Body of pancreas (tissue), 4 donors: ENCODE measurements at places on chromosomes 2 and 18. TPM values are rescaled to one million over a fixed set of nuclear protein-coding genes. Genes with fewer than 3 reads are reported as not detected.

GKN1 gene
- total RNA-seq = not detected

DNA sequence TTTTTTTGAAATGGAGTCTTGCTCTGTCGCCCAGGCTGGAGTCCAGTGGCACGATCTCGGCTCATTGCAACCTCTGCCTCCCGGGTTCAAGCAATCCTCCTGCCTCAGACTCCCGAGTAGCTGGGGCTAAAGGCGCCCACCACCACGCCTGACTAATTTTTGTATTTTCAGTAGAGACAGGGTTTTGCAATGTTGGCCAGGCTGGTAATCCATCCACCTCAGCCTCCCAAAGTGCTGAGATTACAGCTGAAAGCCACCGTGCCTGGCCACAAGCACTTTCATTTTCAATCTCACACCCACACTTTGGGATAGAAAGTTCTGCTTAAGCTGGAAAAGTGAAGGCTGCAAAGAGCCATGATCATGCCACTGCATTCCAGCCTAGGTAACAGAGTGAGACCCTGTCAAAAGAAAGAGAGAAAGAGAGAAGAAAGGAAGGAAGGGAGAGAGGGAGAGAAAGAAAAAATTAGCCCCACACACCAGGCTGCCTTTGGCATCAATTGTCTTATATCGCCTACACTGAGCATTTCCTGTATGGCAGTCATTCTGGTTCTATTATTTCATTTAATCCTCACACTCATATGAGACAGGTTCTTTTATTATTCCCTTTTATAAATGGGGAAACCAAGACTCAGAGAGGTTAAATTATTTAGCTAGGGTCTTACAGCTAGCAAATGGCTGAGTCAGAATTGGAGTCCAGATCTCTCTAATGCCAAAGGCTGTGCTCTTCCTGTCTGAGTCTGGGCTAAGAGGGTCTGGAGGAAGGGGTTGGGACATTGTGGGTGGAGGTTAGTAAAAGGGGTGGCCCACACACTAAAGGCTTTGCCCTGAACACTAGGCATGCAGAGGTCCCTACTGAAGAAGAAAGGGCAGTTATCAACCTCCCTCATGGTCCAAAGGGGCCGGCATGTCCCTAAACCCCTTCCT lies 37.9 kb upstream of the PKDCC start:
- no peaks in the 10 kb centered on the region for H3K36me3 ChIP-seq
- H3K27ac ChIP-seq = no peak overlapping the region
- no peak overlapping the region for H3K4me3 ChIP-seq
- DNase-seq = no peak

DNA sequence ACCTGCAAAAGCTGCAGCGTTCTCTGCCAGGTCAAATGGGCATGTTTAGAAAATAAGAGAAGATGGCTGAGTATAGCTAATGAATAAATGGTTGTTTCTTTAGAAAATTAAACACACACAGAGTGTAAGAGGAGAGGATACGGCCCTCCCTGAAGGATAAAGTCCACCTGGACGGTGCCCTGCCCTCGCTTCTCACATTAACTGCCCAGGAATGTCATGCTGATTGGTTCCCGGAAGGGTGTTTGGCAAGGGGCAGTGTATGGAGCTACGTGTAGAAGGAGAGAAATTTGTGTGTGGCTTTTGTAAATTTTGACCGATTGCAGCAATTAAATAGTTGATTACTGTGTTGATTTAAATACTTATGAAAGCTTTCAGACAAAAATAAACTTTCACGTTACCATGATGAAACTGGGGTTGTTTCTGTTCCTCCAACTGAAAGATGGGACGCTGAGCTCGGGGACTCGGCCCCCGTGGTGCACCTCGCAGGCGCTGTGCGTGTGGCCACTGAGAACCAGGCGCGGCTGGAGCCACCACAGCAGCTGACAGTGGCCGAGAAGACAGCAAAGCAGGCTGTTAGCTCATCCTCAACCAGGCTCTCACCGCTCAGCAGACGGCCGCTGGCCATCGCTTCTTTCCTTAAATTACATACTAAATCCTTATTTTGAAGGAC lies 22.7 kb downstream of the MPPE1 start:
- no peaks in the 10 kb centered on the region for H3K4me1 ChIP-seq
- H3K4me3 ChIP-seq = no peak overlapping the region
- H3K27me3 ChIP-seq = no peaks in the 10 kb centered on the region
- no peak for DNase-seq
- no peaks in the 10 kb centered on the region for H3K36me3 ChIP-seq

EMILIN1 gene
- 21.8 TPM for total RNA-seq

GRCh38 chr2:23323198-23323916 lies 61.6 kb upstream of the KLHL29 start:
- DNase-seq = no peak
- H3K27ac ChIP-seq = no peak overlapping the region
- H3K4me3 ChIP-seq = no peak overlapping the region
- no peaks in the 10 kb centered on the region for H3K36me3 ChIP-seq

PNO1 gene
- 8.9 TPM for total RNA-seq

HAAO gene
- total RNA-seq = 30.9 TPM

SIGLEC15 gene
- total RNA-seq = 2.0 TPM

- H3K4me3 ChIP-seq = no peak overlapping the region
- no peak overlapping the region for H3K27ac ChIP-seq
- H3K27me3 ChIP-seq = no peaks in the 10 kb centered on the region
- DNase-seq = no peak
- H3K4me1 ChIP-seq = no peaks in the 10 kb centered on the region
Observed at GRCh38 chr2:144086965-144087364, 433.0 kb downstream of the ZEB2 start.

MPHOSPH10 gene
- total RNA-seq = 19.1 TPM

- H3K27me3 ChIP-seq = no peaks in the 10 kb centered on the region
- H3K27ac ChIP-seq = no peak overlapping the region
Observed at GRCh38 chr18:12403601-12404506, 3.9 kb upstream of the PRELID3A start.

DNA sequence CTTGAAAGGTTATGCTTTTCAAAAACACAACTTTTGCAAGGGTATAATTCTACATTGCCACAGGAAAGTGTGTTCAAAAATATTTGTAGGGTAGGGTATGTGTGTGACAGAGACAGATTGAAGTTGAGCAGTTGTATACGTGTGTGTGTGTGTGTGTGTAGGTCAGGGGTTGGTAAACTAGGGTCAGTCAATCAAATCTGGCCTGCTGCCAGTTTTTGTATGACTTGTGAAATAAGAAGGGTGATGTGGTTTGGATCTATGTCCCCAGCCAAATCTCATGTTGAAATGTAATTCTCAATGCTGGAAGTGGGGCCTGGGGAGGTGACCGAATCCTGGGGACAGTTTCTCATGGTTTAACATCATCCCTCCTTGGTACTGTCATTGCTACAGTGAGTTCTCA lies 148.2 kb downstream of the CERS6 start:
- H3K36me3 ChIP-seq = no peaks in the 10 kb centered on the region
- no peak for DNase-seq
- no peaks in the 10 kb centered on the region for H3K27me3 ChIP-seq

- DNase-seq = no peak
- H3K27ac ChIP-seq = no peak overlapping the region
- no peak overlapping the region for H3K4me3 ChIP-seq
- H3K36me3 ChIP-seq = no peaks in the 10 kb centered on the region
- no peaks in the 10 kb centered on the region for H3K4me1 ChIP-seq
- H3K27me3 ChIP-seq = no peaks in the 10 kb centered on the region
Observed at GRCh38 chr2:205001300-205001966, 456.2 kb downstream of the PARD3B start.

GRCh38 chr2:129800285-129800684 lies 179.2 kb upstream of the RAB6C start:
- no peaks in the 10 kb centered on the region for H3K36me3 ChIP-seq
- H3K27ac ChIP-seq = no peak overlapping the region
- no peak overlapping the region for H3K4me3 ChIP-seq
- DNase-seq = no peak
- H3K27me3 ChIP-seq = no peaks in the 10 kb centered on the region

DNA sequence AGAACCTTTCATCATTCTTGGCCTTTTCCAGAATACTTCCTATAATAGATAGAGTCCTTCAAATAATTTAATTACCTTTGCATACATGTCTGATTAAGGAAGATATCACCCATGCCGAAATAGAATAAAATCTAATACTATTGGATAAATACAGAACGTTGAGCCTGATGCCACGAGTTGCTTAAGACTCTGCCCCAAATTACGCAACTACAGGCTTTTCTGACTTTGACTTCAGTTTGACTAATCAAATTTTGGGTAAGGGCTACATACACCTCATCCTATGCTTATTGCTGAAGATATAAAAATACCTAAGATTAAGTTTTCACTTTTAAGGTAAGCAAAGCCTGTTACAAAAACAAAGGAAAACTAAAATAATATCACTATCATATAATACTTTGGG lies 1065.1 kb upstream of the NRXN1 start:
- no peak overlapping the region for H3K27ac ChIP-seq
- no peak overlapping the region for H3K4me3 ChIP-seq
- no peaks in the 10 kb centered on the region for H3K36me3 ChIP-seq
- no peaks in the 10 kb centered on the region for H3K27me3 ChIP-seq
- no peaks in the 10 kb centered on the region for H3K4me1 ChIP-seq

DNA sequence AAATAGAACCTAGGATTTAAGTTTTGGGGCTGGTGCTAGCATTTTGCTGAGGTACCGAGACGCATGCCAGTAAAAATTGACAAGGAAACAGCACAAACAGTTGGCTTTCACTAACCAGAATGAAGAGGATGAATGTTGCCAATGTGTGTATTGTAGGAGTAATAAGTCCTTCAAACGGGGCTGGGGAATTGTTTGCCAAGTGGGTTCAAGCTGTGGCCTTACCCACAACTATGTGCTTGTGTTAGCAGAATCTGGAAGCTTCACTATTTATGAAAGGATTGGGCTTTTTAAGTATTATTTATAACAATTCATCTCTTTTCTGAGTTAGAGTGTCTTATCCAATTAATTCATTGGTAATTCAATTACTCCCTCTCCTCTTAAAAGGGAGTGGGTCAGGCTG lies 15.0 kb upstream of the KIF5C start:
- H3K27me3 ChIP-seq = no peaks in the 10 kb centered on the region
- no peak overlapping the region for H3K4me3 ChIP-seq
- DNase-seq = no peak
- H3K4me1 ChIP-seq = no peaks in the 10 kb centered on the region

- H3K4me3 ChIP-seq = no peak overlapping the region
- no peak overlapping the region for H3K27ac ChIP-seq
- DNase-seq = no peak
- H3K27me3 ChIP-seq = no peaks in the 10 kb centered on the region
Observed at GRCh38 chr2:145036421-145037011, 516.6 kb upstream of the ZEB2 start.

ABCG8 gene
- not detected for total RNA-seq

GRCh38 chr18:26703170-26703930 lies 155.0 kb upstream of the KCTD1 start:
- H3K27me3 ChIP-seq = no peaks in the 10 kb centered on the region
- DNase-seq = peak; percentile 30
- H3K36me3 ChIP-seq = no peaks in the 10 kb centered on the region
- no peak overlapping the region for H3K4me3 ChIP-seq

ARL5A gene
- 21.3 TPM for total RNA-seq

CHRNG gene
- not detected for total RNA-seq

GRCh38 chr18:23506393-23506792 lies 3.1 kb downstream of the RMC1 start:
- no peaks in the 10 kb centered on the region for H3K36me3 ChIP-seq
- DNase-seq = no peak
- H3K27me3 ChIP-seq = no peaks in the 10 kb centered on the region
- no peak overlapping the region for H3K27ac ChIP-seq
- H3K4me3 ChIP-seq = no peak overlapping the region

SETBP1 gene
- 23.6 TPM for total RNA-seq

GRCh38 chr2:241110607-241111439 lies 8.7 kb upstream of the MTERF4 start:
- H3K4me3 ChIP-seq = no peak overlapping the region
- DNase-seq = no peak
- H3K27me3 ChIP-seq = no peaks in the 10 kb centered on the region
- H3K27ac ChIP-seq = no peak overlapping the region
- H3K4me1 ChIP-seq = no peaks in the 10 kb centered on the region

- peaks cover 42% of the 10 kb centered on the region for H3K4me1 ChIP-seq
- H3K27ac ChIP-seq = no peak overlapping the region
- no peaks in the 10 kb centered on the region for H3K36me3 ChIP-seq
Observed at GRCh38 chr2:5695654-5696403, 3.6 kb downstream of the SOX11 start.

- no peak overlapping the region for H3K4me3 ChIP-seq
- H3K27ac ChIP-seq = no peak overlapping the region
- DNase-seq = no peak
Observed at GRCh38 chr2:43050866-43051265, 175.5 kb downstream of the ZFP36L2 start.
